ENCODE measurements at places on chromosomes 12 and 14. TPM values are rescaled to one million over a fixed set of nuclear protein-coding genes. Genes with fewer than 3 reads are reported as not detected.

GRCh38 chr14:73149753-73150152 is 13.4 kb downstream of the PSEN1 start:
- no peak for DNase-seq

GRCh38 chr12:65156366-65156841 is 13.0 kb upstream of the LEMD3 start:
- DNase-seq: no peak

- DNase-seq: peak; percentile 91
These were observed 64.9 kb upstream of the STRN3 start for GRCh38 chr14:31090883-31091764.

GRCh38 chr12:27651201-27651600 is 45.0 kb upstream of the REP15 start:
- peak; percentile 25 for DNase-seq

- DNase-seq: peak; percentile 68
These were observed at the start of gene PRIM1 for GRCh38 chr12:56751712-56752598. PRIM1 (minus strand) TSS chr12:56752323; CDS start chr12:56752298, 25 bp downstream.

DNA sequence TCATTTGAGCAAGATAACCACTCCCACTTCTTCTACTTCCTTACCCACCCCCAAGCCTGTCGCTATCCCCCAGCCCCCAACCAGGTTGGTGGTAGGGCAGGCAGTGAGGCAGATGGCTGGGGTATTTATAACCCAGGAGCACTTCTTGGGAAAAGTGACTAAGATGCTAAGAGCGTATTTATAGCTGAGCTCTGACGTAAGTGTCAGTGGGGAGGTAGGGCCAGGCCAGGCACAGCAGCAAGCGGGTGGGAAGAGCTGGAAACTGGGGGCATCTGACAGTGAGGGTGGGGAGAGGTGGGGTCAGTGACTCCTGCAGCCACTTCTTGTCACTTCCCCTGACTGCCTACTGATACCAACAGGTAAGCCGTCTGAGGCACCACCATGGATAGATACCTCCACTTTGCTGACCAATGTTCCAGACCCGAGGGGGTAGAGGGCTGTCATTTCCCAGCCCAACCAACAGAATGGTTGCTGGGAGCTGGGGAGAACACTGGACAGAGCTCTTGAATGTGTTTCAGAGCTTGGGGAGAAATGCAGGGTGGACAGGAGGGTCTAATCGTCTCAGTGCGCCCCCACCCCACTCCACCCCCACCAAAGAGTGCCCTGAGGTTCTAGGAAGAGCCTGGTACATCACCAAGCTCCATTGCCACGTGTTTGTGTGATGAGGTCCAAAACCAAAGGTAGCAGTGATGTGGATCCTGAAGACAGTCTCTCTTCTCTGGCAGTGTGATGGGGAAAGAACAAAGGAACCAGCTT is 2.7 kb upstream of the INHBE start:
- DNase-seq: peak; percentile 86

The CISTR gene
- total RNA-seq: not detected

The NPFF gene
- not detected for total RNA-seq

DNA sequence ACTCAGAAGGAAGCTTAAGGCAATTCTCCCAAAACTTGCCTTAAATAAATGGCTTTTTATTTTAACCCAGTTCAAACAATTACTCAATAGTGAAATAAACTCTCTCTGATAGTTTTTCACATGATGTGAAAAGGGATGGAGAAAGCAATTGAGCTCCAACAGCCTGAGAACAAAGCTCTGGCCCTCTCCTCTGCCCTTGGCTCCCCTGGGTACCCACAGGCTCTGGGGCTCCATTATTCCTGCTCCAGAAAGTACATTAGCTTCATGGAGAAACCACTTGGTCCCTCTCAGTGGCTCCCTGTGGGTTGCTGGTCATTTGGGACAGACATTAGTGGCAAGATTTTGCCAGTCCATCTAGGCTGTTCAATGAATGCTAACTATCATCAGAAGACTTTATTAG is 242.8 kb downstream of the ATP23 start:
- no peak for DNase-seq

The DDN gene
- total RNA-seq: 0.09 TPM

The PARPBP gene
- 4.1 TPM for total RNA-seq

DNA sequence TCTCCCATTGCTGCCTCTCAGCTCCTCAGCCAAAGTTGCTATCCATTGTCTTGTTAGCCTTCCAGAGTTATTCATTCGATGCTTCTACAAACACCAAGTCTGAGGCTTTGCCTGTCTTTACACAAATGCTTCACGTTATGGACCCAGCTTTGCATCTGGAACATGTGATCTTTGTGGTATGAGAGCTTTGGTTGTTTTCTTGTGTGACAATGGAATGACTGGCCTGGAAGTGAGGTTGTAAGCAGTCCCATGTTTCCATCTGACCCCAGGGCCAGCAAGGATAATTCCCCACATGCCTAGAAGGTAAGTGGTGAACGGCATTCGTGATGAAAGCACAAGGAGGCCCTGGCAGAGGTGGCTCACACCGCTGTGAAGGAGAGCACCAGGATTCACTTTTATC is 866.7 kb upstream of the TMEM132C start:
- no peak for DNase-seq

The TAS2R50 gene
- 3.1 TPM for total RNA-seq

The REP15 gene
- 3.5 TPM for total RNA-seq

DNA sequence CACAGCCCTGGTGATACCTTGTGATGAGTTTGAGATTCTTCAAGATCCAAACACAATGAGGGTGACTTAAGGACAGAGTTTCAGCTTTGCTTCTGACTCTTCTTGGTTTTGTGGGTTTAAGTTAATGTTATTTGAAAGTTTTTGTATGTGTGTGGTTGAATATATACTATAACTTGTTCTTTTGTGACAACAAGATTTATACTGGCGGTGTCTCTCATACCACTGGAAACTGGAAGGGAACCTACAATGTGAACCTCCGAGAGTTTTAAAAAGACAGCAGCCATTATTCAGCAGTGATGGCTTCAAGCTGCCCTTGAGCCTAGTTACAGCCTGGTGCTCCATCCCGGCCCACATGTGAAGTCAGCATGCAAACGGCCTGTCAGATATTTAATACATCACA is 87.9 kb upstream of the IGF1 start:
- no peak for DNase-seq

The FOXN4 gene
- total RNA-seq: not detected

GRCh38 chr12:58725400-58726105 is 194.8 kb downstream of the LRIG3 start:
- no peak for DNase-seq

- DNase-seq: peak; percentile 85
These were observed at the start of gene GALC for GRCh38 chr14:87992718-87993628. GALC (minus strand) TSS chr14:87993182; CDS start chr14:87993164, 18 bp downstream.

GRCh38 chr12:3976351-3976938 is 103.2 kb upstream of the PARP11 start:
- DNase-seq: no peak

The FAM90A1 gene
- not detected for total RNA-seq

GRCh38 chr14:24051789-24052655 is at the start of gene CARMIL3:
CARMIL3 (plus strand) TSS chr14:24052009; CDS start chr14:24052154, 145 bp downstream.
- peak; percentile 33 for DNase-seq

- no peak for DNase-seq
These were observed 6.5 kb downstream of the WNT5B start for GRCh38 chr12:1635301-1636095.

GRCh38 chr14:75725481-75725880 is 64.4 kb downstream of the TTLL5 start:
- DNase-seq: no peak

The DHRS2 gene
- 1.1 TPM for total RNA-seq

- peak; percentile 29 for DNase-seq
These were observed 44.7 kb upstream of the SINHCAF start for GRCh38 chr12:31370531-31371255.

The TTC9 gene
- 0.45 TPM for total RNA-seq

All from fibroblast of the aortic adventitia (primary cell).